ENCODE measurements at places on chromosomes 6 and 20.

- no peak for DNase-seq
These were observed 105.4 kb downstream of the REV3L start for GRCh38 chr6:111377558-111378120.

DNA sequence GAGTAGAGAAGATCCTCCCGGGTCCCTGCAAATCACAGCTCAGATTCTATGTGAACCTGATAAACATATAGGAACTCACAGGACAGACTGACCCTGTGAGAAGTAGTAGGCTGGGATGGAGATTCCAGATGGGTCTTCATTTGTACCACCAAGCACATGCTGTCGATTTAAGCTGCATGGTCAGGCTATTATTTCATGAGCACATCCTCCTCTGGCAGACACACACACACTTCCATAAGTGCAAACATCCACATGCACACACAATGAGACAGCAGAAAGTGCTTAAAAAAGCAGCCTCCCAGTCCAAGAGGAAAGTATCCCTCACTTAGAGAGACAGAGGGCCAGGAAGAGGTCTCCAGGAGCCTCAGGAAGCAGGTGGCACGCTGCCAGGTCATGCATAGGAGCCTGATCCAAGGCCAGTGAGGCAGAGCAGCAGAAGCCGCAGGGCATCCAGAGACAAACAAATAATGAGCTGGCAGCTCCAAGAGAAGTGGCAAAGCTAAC lies 131.8 kb downstream of the UNC5CL start:
- no peak for DNase-seq

DNA sequence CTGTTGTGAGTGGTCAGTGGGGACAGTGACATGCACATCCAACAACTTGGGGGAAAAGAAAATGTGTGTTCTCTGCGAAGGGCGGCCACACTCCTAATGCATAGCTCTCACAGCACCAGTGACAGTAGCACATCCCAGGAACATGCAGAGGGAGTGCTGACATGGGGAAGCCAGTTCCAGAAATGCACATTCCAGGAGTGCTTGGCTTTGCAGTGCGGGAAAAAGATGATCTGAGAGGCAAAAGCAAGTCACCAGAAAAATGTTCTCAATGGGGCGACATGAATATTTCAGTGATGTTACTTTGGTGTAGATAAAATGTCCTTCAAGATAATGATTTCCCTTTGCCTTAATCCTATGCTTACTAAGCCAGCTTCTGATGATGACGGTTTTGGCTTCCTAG lies 42.9 kb upstream of the PDE10A start:
- no peak for DNase-seq

- DNase-seq = no peak
These were observed 630 bp downstream of the PPP1R3G start for GRCh38 chr6:5085648-5086293.

- no peak for DNase-seq
These were observed 119.0 kb upstream of the STMND1 start for GRCh38 chr6:16982807-16983206.

- DNase-seq = no peak
These were observed 5.4 kb downstream of the FBXL4 start for GRCh38 chr6:98942263-98942803.

GRCh38 chr6:63553208-63553607 lies 19.1 kb upstream of the LOC128125822 start:
- no peak for DNase-seq

- DNase-seq = no peak
These were observed 967 bp downstream of the SMPDL3A start for GRCh38 chr6:122790028-122790422.

DNA sequence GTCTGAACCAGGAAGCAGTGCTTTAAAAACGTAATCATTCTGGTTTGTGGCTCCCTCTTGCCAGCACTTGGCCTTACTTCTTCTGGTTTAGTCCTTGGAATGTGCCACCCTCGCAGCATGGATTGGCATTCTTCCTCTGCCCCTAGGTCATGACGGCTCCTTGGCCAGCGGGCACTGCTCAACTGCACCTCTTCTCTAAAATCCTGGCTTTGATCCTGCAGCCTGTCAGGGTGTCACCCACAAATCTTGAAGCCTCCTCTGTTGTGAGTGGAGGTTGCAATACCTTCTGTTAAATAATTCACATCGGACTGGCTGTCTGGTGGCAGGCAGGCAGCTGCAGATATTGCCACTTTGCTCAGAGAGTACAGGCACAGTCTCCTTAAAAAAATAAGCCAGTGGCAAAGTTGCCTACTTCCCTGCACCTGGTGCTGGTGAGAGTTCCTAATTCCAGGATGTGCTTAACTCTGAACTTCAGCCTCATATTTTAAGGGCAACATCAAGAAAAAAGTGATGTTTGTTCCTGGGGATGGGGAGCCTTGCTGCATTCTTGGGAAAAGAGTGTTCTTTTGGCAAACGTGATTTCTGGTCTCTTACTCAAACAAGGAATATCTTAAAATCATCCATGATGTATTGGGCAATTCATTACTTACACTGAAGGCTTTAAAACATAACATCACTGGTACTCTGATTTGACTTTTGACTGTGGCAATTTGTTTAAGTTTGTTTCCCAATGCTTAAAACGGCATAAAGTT lies 179.8 kb downstream of the FOXA2 start:
- no peak for DNase-seq

- no peak for DNase-seq
These were observed 12.5 kb downstream of the TFAP2B start for GRCh38 chr6:50831186-50831585.

DNA sequence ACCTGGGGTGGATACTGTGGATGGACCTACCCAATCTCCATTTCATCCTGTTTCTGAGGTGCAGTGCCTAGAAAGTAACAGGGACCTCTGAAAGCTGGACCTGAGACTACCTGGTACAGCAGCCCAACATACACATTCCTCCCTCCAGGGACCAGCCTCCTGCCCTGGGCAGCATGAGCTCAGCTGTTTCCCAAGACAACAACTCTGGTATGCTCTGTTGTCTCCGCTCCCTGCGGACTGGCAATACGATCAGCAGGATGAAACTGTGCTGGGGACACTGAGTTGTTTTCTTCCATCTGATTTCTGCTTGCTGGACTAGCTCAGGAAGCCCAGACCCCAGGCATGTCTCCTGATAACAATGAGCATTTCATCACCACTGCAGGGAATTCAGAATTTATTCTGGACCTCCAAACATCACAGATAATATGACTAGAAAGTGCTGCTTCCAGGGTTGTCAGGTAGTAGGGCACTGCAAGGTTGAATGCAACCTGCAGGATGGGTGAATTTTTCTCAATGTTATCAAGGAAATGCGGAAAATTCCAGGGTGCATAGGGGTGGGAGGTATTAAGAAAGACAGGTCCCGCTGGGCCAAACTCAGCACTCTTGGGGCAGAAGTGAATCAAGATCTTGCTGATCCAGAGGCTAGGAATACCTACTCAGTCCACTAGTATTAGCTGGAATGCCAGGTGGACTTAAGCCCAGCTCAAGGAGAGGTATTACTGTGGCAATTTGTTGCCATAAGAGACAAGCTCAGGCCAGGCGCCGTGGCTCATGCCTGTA lies 38.9 kb upstream of the SLC4A11 start:
- no peak for DNase-seq

DNA sequence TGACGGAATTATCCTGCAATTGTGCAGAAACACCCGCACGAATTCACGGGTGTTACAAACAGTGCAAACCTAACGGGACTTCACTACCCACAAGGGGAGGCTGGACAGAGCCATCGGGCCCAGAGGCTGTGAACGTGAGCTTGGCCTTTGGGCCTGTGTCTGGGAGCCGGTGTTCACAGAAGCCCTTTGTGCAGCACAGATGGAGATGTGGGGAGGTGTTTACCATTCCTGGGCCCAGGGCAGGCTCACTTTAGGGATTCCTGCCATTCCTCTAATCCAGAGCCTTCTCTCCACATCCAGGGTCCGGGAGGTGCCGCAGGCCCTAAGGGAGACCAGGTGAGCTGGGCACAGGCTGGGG lies 15.0 kb downstream of the COL9A3 start:
- no peak for DNase-seq
